ENCODE measurements at places on chromosomes 13 and 19. TPM values are rescaled to one million over a fixed set of nuclear protein-coding genes. Genes with fewer than 3 reads are reported as not detected.
A peak's percentile ranks its signal among the peaks of the same experiment; 100 is the strongest.

VSTM1 gene
- not detected for total RNA-seq

TMC4 gene
- total RNA-seq: 41.6 TPM

DNA sequence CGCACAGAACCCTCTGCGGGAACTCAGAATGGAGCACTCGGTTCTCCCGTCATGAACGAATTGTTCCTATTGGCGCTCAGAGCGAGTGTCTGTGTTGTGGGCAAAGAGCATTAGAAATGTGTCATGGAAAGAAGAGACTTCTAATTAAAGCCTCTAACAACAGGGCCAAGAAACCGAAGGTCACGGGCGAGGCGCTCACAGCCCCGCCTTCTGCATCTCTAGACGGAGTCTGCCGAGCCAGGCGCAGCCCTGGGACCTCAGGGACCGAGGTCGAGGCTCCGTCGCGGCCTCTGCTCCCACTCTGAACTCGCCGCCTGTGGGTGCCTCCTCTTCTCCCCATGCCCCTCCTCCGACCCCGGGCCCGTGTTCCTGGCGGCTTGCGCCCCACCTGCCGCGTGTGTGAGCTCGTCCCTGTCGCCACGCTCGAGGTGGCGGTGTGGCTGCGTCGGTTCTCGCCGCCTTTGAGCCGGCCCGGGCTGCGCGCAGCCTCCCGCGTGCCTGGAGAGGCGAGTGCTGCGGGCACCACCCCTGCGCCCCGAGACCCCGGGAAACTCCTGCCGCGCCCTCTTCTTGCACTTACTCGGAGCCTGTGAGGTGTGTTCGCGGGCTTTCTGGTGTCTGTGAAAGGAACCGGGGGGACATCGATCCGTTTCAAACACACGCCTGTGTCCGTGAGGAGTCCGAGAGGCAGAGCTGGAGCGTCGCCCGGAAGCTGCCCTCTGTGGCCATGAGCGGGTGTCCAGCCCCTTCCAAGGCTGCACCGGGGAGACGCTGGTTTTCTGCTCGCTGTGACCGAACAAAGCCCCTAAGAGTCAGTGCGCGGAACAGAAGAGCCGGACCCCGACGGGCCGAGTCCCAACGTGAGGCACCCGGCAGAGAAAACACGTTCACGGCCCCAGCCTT, 45.4 kb upstream of the SPACA7 start:
- H3K4me1 ChIP-seq: no peaks in the 10 kb centered on the region
- no peak overlapping the region for H3K27ac ChIP-seq
- no peak for DNase-seq
- H3K36me3 ChIP-seq: no peaks in the 10 kb centered on the region
- no peak overlapping the region for H3K4me3 ChIP-seq
- H3K27me3 ChIP-seq: no peaks in the 10 kb centered on the region

- H3K36me3 ChIP-seq: no peaks in the 10 kb centered on the region
- no peak for DNase-seq
- no peaks in the 10 kb centered on the region for H3K4me1 ChIP-seq
- H3K27ac ChIP-seq: peak overlapping the region; percentile 90
- H3K4me3 ChIP-seq: no peak overlapping the region
These were observed 67.7 kb upstream of the SERP2 start for GRCh38 chr13:44305917-44306370.

DNA sequence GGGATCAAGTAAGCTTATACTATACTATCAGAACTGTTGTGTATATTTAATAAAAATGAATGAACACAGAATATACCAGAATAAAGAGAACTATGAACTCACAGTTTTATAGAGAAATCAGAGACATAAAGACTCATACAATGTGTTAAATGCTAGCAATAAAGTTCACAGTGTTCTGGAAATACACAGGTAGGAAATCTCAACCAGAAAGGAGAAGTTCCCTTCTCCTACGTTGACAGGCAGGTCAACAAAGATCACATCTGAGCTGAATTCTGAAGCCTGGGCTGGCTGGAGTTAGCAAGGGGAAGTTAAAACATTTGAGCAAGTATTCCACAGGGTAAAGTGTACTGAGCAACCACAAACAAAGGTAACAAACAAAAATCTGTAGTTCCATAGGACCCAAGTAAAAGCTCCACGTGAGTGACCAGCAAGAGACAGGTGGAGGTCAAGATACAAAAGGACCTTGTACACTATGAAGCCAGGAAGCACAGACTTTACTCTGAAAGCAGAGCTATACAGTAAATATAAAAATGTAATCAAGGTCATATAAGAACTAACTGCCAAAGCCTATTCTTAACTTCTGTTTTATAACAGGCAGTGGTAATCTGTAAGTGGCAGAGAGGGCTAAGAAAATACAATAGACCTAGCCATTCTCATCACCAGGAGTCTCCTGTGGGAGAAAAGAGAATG, 13.0 kb downstream of the FBXL3 start:
- no peak overlapping the region for H3K4me3 ChIP-seq
- no peak for DNase-seq
- H3K4me1 ChIP-seq: no peaks in the 10 kb centered on the region

DNA sequence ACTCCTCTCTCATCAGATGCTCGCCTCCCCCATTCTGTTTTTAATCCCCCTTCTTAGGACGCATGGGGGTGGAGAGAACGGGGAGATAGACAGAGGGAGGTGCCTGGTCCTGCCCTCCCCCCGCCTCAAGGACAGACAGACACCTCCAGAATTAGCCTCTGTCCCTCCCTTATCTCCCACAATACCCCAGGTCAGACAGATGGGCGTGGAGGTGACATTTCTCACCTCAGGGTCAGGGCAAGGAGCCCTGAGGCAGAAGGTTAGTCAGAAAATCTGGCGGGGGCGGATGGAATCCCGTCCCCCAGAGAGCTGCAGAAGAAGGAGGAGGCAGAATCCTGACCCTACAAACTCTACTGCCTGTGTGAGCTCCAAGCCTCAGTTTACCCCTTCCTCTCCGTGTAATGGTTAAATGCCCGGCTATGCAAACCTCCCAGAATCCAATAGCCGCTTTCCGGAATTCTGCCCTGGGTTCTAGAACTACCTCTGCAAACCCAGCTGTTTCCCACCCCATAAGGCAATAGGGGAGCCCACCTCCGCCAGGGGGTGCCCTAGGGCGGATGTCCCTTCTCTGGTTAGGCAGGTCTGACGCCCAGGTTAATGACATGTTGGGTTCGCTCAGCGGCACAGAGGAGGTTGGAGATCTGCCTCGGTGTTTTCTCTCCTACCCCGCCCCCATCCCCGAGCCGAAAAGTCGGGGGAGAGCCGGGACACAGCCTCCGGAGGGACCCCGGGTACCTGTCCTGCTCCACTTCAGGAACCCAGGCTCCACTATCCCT, 900 bp downstream of the PPP1R13L start:
- DNase-seq: peak; percentile 72
- H3K36me3 ChIP-seq: no peaks in the 10 kb centered on the region

GRCh38 chr19:39919976-39920375, 14.5 kb downstream of the FCGBP start:
- H3K36me3 ChIP-seq: no peaks in the 10 kb centered on the region
- no peaks in the 10 kb centered on the region for H3K4me1 ChIP-seq
- no peak for DNase-seq
- H3K27ac ChIP-seq: no peak overlapping the region

CEBPG gene
- total RNA-seq: 32.0 TPM

GRCh38 chr13:35127466-35127865, 185.4 kb downstream of the NBEA start:
- H3K4me1 ChIP-seq: no peaks in the 10 kb centered on the region
- no peaks in the 10 kb centered on the region for H3K36me3 ChIP-seq
- no peak overlapping the region for H3K27ac ChIP-seq
- H3K4me3 ChIP-seq: no peak overlapping the region
- no peak for DNase-seq
- H3K27me3 ChIP-seq: no peaks in the 10 kb centered on the region

- no peak overlapping the region for H3K4me3 ChIP-seq
- no peak for DNase-seq
- no peak overlapping the region for H3K27ac ChIP-seq
- no peaks in the 10 kb centered on the region for H3K4me1 ChIP-seq
- H3K36me3 ChIP-seq: no peaks in the 10 kb centered on the region
These were observed 117.6 kb upstream of the SOX1 start for GRCh38 chr13:111949311-111949710.

DNA sequence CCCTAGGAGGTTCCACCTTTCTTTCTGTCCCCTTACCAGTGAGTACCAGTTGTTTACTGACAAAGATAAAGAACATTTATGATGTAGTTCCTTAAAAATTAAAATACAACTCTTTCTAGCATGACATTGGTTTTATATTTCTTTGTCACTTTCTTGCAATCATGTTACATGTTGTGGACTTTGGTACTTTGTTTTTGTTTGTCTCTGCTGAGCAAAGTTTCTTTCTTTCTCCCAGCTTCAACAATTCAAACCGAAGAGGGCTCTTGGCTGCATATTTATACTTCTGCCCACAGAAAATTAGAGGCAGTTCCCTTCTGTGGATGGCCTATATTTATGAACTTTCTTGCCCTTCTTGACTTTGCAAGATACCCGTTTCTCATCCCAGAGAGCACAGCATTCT, 201.2 kb downstream of the MTUS2 start:
- H3K4me1 ChIP-seq: no peaks in the 10 kb centered on the region
- no peak for DNase-seq
- H3K27me3 ChIP-seq: no peaks in the 10 kb centered on the region

DNA sequence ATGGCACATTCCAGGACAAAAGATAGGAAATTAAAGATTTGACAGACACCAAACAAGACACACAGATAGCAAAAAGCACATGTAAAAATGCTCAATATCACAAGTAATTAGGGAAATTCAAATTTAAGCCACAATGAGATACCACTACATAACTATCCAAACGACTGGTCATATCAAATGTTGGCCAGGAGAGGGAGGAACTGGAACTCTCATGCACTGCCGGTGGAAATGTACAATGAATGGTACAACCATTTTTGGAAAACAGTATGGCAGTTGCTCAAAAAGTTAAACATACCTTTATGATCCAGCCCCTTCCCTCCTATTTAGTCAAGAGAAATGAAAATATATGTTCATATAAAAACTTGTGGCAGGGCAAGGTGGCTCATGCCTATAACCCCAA, 36.8 kb upstream of the CYP2S1 start:
- no peak for DNase-seq
- H3K4me1 ChIP-seq: no peaks in the 10 kb centered on the region
- H3K27ac ChIP-seq: no peak overlapping the region
- no peaks in the 10 kb centered on the region for H3K27me3 ChIP-seq

- DNase-seq: no peak
- H3K27me3 ChIP-seq: no peaks in the 10 kb centered on the region
- no peaks in the 10 kb centered on the region for H3K36me3 ChIP-seq
- no peak overlapping the region for H3K27ac ChIP-seq
- H3K4me1 ChIP-seq: no peaks in the 10 kb centered on the region
These were observed 146.3 kb downstream of the GGACT start for GRCh38 chr13:100442095-100442832.

S1PR4 gene
- not detected for total RNA-seq

DNA sequence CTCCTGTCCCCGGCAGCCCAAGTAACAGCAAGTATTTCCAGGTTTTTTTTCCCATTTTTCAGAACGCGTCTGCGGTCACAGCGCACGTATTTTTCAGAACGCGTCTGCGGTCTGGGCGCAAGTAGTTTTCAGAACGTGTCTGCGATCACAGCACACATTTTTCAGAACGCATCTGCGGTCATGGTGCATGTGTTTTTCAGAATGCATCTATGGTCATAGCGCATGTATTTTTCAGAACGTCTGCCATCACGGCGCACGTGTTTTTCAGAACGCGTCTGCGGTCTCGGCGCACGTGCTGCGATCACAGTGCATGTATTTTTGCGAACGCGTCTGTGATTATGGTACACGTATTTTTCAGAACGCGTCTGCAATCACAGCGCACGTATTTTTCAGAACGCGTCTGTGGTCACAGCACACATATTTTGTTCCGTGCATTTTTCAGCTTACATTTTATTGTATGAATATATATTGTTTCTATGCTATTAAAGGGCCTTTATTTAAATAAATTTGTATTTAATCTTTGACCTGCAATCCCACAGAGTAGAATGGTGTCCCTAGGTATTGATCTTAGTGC, 19.7 kb downstream of the ATP4B start:
- no peaks in the 10 kb centered on the region for H3K36me3 ChIP-seq
- no peaks in the 10 kb centered on the region for H3K27me3 ChIP-seq
- DNase-seq: no peak
- H3K27ac ChIP-seq: no peak overlapping the region
- H3K4me1 ChIP-seq: no peaks in the 10 kb centered on the region
- no peak overlapping the region for H3K4me3 ChIP-seq

- no peak for DNase-seq
- H3K4me1 ChIP-seq: peaks cover 8% of the 10 kb centered on the region
- H3K4me3 ChIP-seq: no peak overlapping the region
- no peaks in the 10 kb centered on the region for H3K36me3 ChIP-seq
These were observed 15.0 kb downstream of the EPS15L1 start for GRCh38 chr19:16456652-16457194.

- no peak overlapping the region for H3K4me3 ChIP-seq
- no peaks in the 10 kb centered on the region for H3K4me1 ChIP-seq
- DNase-seq: no peak
- H3K27ac ChIP-seq: no peak overlapping the region
- peaks cover 38% of the 10 kb centered on the region for H3K27me3 ChIP-seq
- H3K36me3 ChIP-seq: no peaks in the 10 kb centered on the region
These were observed 256.4 kb upstream of the SOX21 start for GRCh38 chr13:94968757-94969086.

Measured in breast epithelium (tissue), 4 donors.